ENCODE measurements at places on chromosomes 11 and 22.
A peak's percentile ranks its signal among the peaks of the same experiment; 100 is the strongest.

DNA sequence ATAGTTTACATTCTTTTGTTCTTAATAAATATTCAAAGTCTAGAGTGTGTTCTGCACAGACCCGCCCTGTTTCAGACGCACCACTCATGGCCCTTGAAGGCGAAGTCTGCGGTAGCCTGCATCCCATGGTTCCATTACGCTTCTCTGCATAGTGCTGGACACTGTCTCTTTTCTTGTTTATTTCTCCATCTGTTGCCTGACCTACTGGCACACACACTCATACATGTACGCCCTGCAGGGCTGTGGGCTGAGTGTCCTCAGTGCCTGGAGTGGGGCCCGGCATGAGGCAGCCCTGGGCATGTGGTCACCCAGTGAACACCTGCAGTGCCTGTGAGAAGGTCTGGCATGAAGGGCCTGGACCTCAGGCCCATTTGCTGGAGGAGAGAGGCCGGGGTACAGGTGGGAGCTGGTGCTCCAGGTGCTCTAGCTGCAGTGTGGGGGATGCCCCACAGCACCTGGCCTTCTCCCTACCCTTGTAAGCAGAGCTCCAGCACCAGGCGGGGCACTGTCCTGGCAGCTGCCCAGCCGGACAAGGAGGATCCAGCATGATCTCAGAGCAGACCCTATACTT, 404.1 kb downstream of the TBC1D22A start:
- DNase-seq, result no peak

DNA sequence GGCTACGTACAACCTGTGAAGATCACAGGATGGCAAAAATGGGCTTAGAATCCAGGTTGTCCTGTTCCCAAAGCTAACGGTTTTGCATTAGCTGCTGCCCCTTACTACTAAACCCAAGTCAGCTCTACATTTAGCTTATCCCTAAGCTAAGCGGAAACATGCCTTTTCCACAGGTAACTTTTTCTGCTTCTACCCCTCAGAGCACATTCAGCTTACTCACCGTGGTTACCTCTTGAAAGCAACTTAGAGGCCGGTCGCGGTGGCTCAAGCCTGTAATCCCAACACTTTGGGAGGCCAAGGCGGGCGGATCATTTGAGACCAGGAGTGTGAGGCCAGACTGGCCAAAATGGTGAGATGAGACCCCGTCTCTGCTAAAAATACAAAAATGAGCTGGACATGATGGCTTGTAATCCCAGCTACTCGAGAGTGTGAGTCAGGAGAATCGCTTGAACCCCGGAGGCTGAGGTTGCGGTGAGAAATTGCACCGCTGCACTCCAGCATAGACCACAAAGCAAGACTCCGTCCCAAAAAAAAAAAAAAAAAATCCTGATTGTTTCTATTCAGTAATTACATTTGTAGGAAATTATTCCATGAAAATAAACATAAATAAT, 790 bp upstream of the TMEM41B start:
- DNase-seq, result peak; percentile 2

DNA sequence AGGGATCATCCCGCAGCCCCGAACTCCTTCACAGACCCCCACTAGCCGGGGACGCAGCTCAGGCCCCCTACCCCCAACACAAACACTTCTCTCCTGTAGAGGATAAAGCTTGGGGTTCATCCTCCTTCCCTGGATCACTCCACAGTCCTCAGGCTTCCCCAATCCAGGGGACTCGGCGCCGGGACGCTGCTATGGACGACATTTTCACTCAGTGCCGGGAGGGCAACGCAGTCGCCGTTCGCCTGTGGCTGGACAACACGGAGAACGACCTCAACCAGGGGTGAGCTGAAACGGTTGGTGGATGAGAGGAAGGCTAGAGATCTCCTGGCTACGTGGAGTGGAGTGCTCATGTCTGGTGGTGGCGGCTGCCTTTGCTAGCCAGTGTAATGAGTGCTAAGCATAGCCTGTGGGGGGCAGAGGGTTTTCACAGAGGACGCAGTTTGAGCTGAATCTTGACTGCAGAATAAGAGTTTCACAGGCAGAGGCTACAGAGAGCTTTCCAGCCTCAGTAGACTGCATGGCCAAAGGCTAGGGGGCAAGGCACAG, 580 bp downstream of the ILK start:
- DNase-seq, result peak; percentile 54

DNA sequence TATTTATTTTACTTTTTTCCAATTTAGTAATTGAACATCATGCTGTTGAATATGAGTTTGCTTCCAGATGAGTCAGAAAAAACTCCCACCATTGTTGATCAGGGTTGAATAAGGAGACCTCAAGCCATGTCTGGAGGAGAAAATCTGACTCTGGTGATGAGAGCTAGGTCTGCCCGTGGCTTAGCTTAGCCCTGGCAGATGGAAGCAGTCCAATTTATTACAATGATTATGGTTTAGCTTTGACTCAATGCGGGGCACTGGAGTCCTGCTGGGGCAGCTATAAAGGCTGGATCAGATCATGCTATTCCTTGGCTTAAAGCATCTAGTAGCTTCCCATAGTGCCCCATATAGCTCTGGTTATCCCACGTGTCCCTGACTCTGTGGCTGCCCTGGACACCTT, 506.5 kb downstream of the MN1 start:
- no peak for DNase-seq

GRCh38 chr11:2830886-2831285, 54.7 kb downstream of the CDKN1C start:
- no peak for DNase-seq

DNA sequence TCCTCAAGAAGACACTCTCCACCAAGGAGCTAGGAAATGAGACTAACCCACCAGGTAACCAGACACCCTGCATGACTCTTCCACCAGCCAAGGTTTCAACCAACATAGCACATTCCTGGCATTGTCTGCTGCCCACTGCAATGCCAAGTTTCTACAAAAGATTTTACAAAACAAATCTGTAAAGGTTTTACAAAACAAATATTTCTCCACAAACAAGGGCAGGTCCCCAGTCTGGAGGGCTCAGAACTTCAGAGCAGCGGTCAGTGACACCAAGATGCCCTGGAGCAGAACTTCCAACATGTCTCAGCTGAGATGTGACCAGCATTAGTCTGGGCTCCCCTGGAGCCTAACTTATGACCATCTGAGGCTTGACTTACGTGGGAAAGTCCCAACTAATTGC, 14.0 kb downstream of the GALNT18 start:
- DNase-seq, result no peak

GRCh38 chr22:38023045-38023444, 34.2 kb upstream of the PICK1 start:
- DNase-seq, result no peak

- DNase-seq, result no peak
Measured at GRCh38 chr11:91608677-91609076, 615.9 kb upstream of the FAT3 start.

DNA sequence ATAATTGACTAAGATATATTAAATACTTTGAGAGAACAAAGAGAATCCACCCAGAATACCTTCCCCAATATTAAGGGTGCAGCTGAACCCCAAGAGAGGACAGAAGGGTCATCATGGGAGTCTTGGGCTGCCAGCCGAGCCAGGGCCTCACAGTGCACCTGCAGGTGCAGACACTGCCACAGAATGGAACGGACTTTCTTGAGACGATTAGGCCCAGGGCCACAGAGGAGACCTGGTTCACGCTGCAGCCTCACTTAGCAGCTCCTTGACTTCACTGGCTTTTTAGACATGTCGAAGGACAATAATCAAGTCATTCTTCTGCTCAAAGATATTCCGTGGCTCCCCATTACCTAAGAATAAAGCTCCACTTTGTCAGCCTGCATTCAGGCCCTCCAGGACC, 100.6 kb downstream of the PHF21B start:
- DNase-seq, result no peak

GRCh38 chr22:31126128-31126868, 3.5 kb downstream of the INPP5J start:
- no peak for DNase-seq

DNA sequence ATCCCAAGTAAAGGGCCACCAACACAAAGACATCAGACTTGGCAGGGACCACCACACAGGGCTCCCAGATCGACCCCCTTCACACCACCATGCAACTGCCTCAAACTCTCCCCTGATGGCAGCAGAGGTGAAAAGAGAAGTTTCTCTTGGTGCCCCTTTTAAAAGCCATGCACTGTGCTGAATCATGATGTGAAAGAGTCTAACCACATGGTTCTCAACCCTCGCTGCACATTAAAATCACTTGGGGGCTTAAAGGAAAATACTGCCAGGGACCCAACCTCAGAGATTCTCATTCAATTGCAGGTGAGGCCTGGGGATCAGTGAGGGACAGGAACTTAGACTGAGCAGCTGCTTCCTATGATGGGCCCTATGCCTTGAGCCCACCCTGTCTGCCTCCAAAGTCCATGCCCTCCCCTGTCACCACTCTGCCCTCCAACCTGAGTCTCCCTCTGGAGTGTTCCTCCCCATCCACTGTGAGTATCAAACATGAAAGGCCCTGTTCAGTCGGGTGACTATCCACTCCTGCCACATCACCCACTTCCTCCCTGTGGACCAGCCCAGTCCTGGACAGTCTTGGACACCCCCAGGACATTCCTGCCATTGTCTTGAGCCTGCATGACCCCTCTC, 40.8 kb downstream of the PLEKHA7 start:
- no peak for DNase-seq

DNA sequence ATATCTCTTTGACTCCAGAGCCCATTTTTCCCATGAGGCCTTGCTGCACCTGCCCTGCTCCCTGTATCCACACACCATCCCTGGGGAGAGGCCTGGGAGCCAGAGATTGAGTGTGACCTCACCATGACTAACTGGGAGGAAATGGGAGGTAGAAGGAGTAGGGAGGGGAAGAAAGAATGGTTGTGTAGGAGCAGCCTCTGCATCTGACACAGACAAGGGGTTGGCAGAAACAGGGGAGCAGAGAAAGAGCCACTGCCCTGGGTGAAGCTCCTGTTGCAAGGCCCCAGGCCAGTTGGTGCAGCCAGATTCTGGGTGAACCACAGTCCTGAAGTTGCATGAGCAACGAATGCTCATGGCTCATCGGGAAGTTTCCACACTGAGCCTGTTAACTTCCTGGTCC, 32.4 kb downstream of the POU2F3 start:
- DNase-seq, result no peak

- no peak for DNase-seq
Measured at GRCh38 chr11:119584193-119585042, 144.6 kb downstream of the NECTIN1 start.

- DNase-seq, result no peak
Measured at GRCh38 chr11:107705027-107705426, 6.8 kb downstream of the SLN start.

DNA sequence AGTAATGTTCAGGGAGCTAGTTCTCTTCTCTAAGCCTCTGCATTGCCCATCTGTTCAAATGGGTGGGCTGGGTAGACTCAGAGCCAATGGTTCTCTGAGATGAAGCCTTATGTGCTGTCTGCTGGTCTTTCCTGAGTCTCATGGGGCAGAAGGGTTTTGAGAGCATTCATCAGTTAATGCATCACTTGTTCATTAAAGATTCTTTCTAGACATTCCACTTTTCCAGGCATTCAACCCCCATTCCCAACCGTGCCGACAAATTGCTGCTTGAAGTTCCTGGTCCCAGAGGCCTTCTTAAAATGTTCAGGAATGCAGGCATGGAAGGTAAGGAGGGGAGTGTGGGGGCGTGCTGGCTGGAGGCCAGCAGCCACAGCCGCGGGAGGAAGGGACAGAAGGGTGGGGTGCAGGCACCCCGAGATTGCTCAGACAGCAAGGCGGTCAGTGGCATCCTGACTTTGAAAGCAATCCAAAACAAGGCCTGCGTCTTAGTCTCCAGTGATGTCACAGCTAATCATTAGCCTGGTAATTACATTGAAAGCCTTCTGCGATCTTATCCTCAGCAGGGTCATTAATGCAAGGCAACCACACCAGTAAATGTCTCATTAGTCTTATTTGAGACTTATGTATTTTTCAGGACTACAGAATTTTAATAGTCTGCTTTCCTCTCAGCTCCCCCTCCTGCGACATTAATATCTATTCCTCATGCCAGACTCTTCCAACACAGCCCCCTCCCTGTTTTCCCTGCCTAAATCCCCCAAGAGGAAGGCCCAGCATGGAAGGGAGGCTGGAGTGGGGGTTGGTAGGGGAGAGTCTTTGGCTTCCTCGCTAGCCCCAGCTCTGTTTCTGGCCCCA, 328.8 kb downstream of the MIAT start:
- no peak for DNase-seq

GRCh38 chr11:897253-898142, 13.1 kb downstream of the CHID1 start:
- no peak for DNase-seq

- no peak for DNase-seq
Measured at GRCh38 chr11:33544593-33545373, 155.8 kb downstream of the C11orf91 start.

DNA sequence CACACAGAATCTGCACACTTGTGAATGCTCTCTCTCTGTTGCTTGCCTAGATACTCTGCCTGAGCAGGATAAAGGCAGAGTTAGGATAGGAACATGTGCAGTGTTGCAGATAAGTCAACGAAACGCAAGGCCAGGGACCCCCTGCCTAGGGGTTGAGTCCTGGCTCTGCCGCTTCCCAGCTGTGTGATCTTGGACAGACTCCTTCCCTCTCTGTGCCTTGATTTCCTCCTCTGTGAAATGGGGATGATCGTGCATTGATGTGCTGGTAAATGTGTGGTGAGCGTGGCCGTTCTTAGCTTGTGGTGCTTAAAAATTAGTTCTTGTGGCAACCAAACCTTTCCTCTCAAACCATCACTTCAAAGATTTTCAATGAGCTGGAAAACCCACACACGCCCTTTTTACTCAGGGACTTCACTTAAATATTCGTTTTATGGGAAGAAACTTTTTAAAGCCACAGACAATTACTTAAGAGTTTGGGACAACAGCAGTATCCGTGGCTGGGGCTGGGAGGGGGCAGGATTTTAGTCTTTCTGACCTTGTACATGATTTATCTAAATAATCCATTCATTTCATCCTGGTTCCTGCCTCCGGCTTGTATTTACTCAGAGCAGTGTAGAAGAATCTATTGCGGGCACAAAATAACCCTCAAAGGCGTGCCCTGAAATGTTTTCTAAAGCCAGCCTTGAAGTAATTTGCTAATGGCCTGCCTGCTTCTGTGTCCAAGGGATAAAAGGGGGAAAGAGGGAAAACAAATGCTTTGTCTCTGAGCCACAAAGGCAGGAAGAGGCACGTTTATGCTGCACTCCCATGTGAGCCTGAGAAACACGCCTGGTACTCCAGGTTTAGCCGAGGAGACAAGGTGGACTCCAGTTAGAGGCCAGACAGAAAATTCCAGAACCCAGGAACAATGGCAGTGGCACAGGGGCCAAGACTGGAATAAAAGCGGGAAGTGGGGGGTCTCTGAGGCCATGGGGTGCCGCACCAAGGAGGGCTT, 85.0 kb upstream of the CRYBB3 start:
- DNase-seq, result no peak

- DNase-seq, result peak; percentile 26
Measured at GRCh38 chr11:57459164-57460021, 935 bp upstream of the RTN4RL2 start.

Measured in activated naive CD4-positive, alpha-beta T cell treated with Interleukin-2 at 50 U/mL for 16 hours (primary cell).